NCI-H2029 treated with DMSO at 0.1 percent for 48 hours (cell line): ENCODE measurements at places on chromosomes 11 and 22.

- DNase-seq, result no peak
These were observed 451.3 kb downstream of the TBC1D22A start for GRCh38 chr22:47213571-47214230.

DNA sequence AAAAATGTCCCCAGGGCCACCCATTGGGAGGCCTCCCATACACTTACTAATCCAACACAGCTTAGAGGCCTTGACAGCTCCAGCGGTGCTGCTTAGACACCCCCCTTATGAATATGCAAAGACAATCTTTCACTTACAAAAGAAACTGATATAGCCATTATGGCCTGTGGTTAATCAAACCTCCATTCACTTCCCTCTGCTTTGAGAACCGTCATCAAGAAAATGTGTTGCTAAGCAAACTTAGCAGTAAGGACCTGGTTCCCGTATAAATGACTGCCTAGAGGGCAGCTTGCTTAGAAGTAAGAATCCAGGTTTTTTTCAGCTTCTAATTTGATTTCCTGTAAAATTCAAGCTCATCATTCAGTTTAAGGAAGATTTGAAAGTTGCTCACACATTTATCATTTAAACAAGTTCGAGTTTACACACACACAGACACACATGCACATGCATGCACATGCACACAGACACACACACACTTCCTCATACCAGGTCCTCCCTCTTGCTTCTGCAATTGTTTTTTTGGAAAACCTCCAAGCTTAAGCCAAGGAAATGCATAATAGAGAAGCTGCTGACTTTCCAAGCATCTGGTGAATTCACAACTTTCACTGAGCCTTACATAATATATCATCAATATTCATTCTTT, 137.7 kb upstream of the BLID start:
- no peak for DNase-seq

DNA sequence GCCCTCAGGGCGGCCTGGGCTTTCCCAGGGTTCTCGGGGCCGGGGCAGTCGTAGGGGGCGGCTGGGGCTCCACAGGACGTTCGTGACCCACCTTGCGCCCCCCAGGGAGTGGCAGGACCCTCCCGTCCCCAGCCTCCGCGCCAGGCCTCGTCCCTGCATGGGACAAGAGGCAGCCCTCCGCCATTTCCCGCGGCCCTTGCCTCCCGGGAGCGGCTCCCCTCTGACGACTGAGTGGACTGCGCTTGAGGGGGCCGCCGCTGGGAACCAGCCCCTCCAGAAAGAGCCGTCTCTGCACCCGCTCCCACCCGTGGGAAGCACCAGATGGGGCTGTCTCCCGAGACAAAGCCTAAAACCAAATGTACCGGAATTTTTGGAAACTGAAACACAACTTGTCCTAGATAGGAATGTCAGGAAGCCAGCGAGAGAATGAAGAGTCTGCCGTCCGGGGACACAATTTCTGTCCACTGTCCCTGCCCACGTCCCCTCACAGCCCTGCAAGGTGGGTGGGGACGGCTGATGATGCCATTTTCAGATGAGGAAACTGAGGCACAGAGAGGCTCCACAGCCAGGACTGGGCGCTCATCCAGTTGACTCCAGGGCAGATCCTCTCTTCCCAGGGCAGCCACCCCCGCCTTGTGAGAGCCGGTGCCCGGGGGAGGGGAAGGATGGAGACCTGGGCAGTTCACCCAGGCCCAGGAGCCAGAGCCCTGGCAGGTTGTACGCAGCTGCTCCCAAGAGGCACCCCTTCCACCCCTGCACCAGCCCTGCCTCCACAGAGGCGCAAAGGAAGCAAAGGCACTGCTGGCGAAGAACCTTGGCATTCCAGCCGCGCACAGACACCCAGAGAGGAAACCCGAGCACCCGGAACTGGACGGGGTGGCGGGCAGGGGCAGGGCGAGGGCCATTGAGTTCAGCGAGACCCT, 18.1 kb upstream of the PICK1 start:
- DNase-seq, result no peak

DNA sequence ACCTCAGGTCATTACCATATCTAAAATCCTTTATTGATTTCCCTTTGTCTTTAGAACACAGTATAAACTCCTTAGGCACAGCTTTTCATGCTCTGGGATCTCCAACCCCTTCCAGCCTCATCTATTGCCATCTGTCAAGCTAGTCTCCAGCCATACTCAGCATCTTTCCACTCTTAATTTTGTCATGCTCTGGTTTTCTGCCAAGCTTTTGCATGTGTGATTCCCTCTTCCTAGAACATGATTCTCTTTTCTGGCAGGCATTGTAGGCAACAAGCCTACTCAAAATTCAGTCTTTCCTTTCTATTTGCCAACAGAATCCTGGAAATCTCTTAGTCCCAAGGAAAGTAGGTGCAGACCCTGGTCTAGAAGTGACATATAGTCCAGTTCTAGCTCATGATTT, 35.5 kb upstream of the SLC6A5 start:
- DNase-seq, result no peak

GRCh38 chr11:69654660-69655478, 13.9 kb downstream of the CCND1 start:
- peak; percentile 31 for DNase-seq

- no peak for DNase-seq
These were observed 552.1 kb upstream of the CHORDC1 start for GRCh38 chr11:90774727-90775566.

GRCh38 chr11:64848826-64849597, 4.6 kb upstream of the CDC42BPG start:
- no peak for DNase-seq

DNA sequence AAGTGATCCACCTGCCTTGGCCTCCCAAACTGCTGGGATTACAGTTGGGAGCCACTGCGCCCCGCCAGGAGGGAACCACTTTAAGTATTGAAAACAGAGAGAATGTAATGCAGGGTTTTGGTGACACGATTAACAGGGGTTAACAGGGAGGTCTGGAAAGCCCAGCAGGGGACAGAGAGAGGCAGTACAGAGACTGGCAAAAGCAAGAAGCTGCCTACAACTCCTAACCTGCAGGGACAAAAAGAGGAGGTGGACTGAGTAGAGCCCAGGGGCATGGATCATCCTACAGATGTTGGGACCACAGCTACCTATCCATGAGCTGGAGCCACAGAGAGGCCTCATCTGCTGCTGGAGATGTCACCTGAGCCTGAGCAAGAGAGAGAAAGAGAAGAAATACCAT, 1.7 kb upstream of the SPINDOC start:
- DNase-seq, result no peak

DNA sequence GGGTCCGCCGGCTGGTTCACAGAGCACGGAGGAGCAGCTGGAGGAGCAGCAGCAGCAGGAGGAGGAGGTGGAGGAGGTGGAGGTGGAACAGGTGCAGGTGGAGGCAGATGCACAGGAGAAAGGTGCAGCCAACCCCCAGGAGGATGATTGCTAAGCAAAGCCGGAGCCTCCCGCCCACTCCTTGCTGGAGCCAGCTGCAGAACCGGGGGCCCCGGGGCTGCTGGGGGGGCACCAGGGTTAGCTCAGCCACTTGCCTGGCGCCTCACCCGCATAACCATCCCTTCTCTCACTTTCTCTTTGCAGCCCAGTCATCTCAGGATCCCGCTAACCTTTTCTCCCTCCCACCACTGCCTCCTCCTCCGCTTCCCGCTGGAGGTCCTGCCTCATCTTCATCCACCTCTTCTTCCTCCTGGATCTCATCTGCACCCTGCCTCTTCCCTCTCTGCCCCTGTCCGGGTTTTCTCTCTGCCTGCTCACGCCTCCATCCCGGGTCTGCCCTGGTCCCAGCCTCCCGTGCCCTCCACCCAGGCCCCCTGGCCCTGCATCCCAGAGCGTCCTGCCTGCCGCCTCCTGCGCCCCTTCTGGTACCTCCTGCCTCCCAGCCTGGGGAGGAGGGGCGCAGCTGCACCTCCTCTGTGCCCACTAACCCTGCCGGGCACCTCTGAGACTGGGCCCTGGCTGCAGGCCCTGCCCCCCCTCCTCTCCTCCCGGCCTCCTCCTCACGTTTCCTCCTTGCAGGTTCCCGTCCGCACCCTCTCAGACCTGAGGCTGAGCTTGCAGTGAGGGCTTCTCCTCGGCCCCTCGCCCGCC, 9.5 kb downstream of the KCTD17 start:
- no peak for DNase-seq

DNA sequence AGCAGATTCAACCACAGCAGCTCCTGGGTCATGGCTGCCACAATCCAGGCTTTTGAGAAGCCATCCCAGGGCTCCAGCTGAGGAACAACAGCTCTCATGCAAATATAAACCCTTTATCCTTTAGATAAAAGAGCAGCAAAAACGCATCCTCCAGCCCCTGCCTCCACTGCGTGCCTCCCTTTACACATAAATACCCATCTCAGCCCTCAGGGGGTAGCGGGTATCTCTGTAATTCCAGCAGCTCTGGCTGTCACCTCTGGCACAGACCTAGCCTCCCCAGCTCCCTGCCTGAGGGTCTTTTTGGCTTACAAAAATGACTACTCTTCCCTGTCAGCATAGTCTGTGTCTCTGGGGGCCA, 21.6 kb downstream of the LMO1 start:
- DNase-seq, result no peak

DNA sequence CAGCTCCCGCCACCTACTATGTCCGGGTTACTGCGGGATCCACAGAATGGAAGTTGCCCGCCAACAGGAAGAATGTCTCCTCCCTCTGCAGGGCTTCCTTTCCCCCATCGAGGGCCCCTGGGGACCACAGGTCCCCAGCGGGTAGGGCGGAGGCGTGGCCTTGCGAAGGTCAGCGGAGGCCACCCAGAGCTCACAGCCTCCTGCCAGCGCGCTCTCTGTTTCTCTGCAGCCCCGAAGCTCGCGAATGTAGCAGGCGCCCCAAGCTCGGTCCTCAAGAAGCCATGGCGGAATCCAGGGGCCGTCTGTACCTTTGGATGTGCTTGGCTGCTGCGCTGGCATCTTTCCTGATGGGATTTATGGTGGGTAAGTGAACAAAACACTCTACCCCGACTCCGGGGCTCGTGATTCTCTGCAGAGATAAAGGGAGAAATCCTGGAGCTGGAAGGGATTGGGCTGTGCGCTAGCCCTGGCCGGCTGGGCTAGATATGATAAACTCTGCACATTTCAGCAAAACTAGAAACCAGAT, at the start of gene NAALAD2:
Gene NAALAD2 (plus strand): TSS at position 186 of the 526 bp plus-strand sequence. CDS start 96 bp downstream, at position 282.
- DNase-seq, result no peak

DNA sequence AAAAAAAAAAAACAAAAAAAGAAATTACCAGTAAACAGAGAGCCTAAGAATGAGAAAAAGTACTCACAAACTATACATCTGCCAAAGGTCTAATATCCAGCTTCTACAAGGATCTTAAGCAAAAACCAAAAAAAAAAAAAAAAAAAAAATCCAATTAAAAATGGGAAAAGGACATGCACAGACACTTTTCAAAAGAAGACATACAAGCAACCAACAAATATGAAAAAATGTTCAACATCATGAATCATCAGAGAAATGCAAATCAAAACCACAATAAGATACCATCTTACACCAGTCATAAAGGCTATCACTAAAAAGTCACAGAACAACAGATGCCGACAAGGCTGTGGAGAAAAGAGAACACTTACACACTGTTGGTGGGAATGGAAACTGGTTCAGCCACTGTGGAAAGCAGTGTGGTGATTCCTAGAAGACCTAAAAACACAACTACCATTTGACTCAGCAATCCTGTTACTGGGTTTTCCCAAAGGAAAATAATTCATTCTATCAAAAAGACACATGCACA, 18.3 kb downstream of the MS4A6A start:
- no peak for DNase-seq

GRCh38 chr22:47221840-47222615, 459.6 kb downstream of the TBC1D22A start:
- no peak for DNase-seq

GRCh38 chr22:46677323-46678002, 57.3 kb downstream of the GRAMD4 start:
- no peak for DNase-seq

DNA sequence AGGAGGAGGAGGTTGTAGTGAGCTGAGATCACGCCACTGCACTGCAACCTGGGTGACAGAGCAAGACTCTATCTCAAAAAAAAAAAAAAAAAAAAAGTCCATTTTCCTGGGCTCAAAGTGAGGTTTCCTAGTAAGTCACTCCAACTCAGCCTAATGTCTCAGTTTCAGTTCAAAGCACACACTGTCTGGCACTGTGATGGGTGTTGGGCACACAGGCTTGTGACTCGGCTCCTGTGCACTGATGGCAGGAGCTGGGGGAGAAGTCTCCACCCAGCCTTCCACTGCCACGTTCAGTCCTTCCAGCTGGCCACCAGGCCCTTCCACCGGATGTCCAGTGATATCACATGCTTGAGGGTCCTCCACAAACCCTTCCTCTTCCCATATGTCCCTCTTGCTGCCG, 186.0 kb downstream of the CEP164 start:
- DNase-seq, result no peak

DNA sequence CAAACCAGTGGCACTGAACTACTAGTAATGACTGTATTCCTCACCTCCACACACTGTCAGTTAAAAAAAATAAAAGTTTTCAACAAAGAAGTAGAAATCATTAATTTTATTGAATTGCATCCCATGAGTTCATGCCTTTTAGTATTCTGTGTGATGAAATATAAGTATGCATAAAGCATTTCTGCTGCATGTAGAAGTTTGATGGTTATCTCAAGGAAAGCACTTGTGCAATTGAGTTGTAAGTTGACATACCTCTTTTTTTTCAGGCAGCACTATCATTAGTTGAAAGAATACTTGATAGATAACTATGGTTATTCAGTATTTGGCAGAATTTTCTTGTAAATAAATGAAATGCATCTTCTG, 104.4 kb downstream of the STIM1 start:
- DNase-seq, result no peak

DNA sequence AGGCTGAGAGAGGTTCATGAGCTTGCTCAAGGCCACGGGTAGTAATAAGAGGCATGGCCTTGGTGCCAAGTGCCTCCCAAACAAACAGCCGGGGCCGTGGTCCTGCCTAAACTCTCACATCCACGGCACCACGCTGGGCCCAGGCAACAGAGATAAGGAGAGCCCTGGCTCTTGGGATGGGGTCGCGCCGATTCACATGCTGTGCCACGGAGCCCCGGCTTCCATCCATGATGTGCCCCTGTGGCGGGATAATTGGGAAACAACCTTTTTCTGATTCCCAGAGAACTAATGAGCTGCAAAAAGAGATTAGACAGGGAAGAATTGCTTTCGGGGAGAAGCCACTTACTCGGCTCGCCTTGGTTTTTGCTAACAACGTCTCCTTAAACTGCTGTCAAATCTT, 22.0 kb downstream of the TP53AIP1 start:
- no peak for DNase-seq

GRCh38 chr22:45226503-45227186, 14.0 kb downstream of the KIAA0930 start:
- no peak for DNase-seq

GRCh38 chr11:69791276-69792180, 16.4 kb upstream of the FGF4 start:
- no peak for DNase-seq

DNA sequence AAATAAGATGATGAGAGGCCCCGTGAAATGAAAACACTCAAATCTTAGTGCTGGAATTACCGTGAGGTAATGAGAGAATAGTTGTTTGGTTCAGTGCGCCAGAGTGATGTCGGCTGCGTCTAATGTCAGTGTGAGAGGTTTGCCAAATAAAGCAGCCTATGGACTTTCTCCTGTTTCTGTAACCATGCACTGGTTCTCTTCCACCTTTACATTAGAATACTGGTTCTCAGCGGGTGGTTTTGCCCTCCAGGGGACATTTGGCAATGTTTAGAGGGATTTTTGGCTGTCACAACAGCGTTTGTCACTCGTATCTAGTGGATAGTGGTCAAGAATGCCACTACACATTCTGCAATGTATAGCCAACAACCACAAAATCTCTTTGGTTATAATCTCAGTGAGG, 1.1 kb downstream of the OOSP4B start:
- DNase-seq, result no peak
